ENCODE measurements at places on chromosomes 1 and 21. TPM values are rescaled to one million over a fixed set of nuclear protein-coding genes. Genes with fewer than 3 reads are reported as not detected.
A peak's percentile ranks its signal among the peaks of the same experiment; 100 is the strongest.

- DNase-seq, result peak; percentile 24
- H3K36me3 ChIP-seq, result no peaks in the 10 kb centered on the region
Observed at GRCh38 chr1:76494807-76495206, 372.5 kb upstream of the ST6GALNAC5 start.

CALML6 gene
- 0.26 TPM for total RNA-seq

DNA sequence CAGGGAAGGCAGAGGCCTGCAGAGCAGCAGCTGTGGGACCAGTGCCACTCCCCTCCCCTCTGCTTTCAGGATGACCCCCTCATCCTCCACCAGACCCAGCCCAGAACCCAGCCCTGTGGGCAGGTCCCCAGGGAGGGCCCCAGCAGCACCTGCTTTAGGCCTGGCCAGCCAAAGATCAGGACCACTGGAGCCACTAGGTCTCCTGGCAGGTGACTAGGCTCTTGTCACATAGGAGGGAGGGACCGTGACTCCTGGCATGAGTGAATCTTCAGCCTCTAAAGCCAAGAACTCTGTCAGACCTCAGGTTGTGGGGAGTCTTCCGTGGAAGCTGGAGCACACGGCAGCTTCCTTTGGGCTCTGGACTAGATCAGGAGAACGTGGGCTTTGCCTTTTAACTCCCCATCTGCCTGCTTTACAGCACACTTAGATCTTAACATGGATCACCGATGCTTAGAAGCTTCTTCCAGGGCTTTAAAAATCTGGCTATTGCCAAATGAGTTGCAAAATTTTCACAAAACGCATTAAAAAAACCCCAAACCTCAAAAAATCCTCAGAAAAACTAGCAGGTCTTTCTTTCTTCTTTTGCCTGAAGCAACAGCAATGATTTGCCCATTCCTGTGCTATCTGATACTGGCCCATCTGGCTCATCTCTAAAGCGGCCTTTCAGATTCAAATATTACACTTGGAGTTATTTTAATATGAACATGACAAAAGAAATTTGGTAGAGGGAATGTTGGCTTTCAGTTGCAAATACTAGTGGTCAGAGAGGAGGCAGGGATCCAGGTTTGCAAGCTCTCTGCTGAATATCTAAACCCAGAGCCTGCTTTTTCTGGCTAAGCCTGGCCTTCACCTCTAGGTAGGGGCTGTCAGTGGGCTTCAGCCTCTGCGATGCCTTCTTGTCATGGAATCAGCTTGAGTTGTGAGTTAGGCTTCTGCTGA lies 235.2 kb downstream of the SDCCAG8 start:
- no peaks in the 10 kb centered on the region for H3K27me3 ChIP-seq
- no peaks in the 10 kb centered on the region for H3K36me3 ChIP-seq
- no peak overlapping the region for H3K4me3 ChIP-seq
- no peak overlapping the region for H3K27ac ChIP-seq
- no peaks in the 10 kb centered on the region for H3K4me1 ChIP-seq

GRCh38 chr1:203559523-203559922 lies 65.6 kb downstream of the OPTC start:
- H3K4me1 ChIP-seq, result no peaks in the 10 kb centered on the region
- no peaks in the 10 kb centered on the region for H3K36me3 ChIP-seq
- H3K27ac ChIP-seq, result no peak overlapping the region
- no peak overlapping the region for H3K4me3 ChIP-seq
- DNase-seq, result peak; percentile 17

TACSTD2 gene
- not detected for total RNA-seq

DNA sequence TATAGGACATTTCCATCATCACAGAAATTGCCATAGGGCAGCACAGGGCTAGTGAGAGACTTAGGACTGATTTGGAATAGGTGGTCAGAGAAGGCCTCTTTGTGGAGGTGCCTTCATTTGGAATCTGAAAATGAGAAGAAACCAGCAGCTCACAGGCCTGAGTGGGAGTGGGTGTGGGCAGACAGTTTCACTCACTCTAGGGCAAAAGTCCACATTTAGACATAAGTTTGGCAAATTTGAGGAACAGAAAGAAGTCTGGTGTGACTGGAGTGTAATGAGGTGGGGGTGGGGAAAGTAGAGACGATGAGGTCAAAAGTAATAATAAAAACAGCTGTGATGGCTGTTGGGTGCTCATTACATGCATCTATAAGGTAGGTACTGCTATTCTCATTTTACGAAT lies 22.4 kb upstream of the BCAR3 start:
- peaks cover 2% of the 10 kb centered on the region for H3K27me3 ChIP-seq
- H3K27ac ChIP-seq, result no peak overlapping the region
- H3K4me1 ChIP-seq, result peaks cover 25% of the 10 kb centered on the region
- H3K36me3 ChIP-seq, result no peaks in the 10 kb centered on the region

KCNH1 gene
- total RNA-seq, result not detected

HES3 gene
- not detected for total RNA-seq

- no peak overlapping the region for H3K4me3 ChIP-seq
- H3K4me1 ChIP-seq, result no peaks in the 10 kb centered on the region
- DNase-seq, result no peak
- H3K27ac ChIP-seq, result no peak overlapping the region
Observed at GRCh38 chr1:157658571-157658970, 42.0 kb downstream of the FCRL3 start.

DNA sequence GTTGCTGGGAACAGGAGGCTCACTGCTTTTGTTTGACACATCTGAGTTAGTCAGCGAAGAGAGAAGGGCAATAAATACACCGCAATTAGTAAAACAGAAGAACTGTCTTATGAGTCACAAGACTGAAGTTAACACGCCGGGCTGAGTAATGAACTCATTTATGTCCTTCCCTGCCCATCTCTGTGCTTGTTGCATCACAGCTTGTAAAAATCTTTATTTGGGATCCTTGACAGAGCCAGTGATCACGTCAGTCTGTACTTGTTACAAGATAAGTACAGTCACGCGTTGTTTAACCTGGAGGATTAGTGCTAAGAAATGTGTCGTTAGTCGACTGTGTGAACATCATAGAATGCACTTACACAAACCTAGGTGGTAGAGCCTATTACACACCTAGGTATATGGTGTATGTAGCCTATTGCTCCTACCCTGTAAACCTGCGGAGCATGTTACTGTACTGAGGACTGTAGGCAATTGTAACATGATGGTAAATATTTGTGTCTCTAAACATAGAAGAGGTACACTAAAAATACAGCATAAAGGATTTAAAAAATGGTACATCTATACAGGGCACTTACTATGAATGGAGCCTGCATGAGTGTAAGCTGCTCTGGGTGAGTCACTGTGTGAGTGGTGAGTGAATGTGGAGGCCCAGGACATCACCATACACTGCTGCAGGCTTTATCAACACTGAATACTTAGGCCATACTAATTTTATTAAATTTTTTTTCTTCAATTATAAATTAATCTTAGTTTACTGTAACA lies 272.2 kb downstream of the TNR start:
- no peaks in the 10 kb centered on the region for H3K36me3 ChIP-seq
- no peak overlapping the region for H3K4me3 ChIP-seq
- H3K27me3 ChIP-seq, result peaks cover 35% of the 10 kb centered on the region
- peak; percentile 13 for DNase-seq
- H3K27ac ChIP-seq, result no peak overlapping the region

DNA sequence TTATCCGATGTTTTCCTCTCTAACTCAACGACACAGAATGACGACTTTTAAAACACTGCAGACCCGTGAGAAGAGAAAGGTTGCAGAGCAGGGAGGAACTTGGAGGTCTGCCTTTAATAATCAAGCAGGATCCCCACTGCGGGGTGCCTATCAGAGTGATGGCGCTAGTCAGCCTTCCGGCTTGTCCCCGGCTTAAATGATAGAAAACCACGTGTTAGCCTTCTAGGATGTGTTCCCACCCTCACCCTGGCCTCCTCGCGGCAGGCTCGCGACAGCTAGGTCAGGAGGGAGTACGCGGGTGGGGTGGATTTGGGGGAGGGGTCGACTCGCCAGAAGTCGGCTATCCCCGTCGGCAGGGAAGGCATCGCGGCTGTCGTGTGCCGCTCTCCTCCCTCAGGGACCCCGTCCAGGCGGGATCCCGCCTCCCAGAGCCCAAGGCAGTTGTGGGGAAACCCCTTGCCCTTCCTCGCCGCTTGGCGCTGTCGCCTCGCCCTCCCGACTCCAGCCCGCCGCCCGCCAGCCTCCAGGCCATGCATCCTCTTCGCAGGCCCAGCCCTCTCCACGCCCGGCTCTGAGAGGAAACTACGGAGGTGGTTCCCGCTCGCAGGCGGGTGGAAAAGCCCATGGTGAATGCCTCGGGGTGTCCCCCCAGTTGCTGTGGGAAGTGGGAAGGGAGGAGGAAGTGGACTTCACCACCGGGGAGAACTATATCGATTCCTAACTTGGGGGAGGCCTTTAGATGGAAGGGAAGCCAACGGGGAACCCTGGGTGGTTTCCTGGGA lies 1.1 kb upstream of the SMG7 start:
- H3K4me1 ChIP-seq, result peaks cover 20% of the 10 kb centered on the region
- peak overlapping the region; percentile 99 for H3K27ac ChIP-seq
- H3K27me3 ChIP-seq, result no peaks in the 10 kb centered on the region
- H3K4me3 ChIP-seq, result peak overlapping the region; percentile 85

DNA sequence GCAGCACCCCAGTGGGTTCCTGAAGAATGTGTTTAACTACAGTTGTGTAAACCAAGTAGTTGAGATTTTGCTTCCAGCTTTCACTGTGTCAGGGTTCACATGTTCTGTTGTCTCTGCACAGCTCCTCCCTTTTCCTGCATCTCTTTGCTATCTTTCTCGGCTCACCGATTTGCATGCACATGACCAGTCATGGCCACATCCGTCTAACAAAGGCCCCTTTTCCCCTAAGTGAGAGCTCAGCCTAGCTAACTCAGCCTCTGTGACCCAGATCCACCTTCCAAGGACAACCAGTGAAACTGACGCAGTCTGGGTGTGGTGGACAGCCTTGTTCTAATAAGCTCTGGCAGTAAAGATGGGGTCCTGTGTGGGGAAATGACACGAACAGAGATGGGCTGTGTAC lies 101.1 kb downstream of the ZP4 start:
- H3K4me1 ChIP-seq, result no peaks in the 10 kb centered on the region
- H3K27ac ChIP-seq, result no peak overlapping the region
- no peaks in the 10 kb centered on the region for H3K36me3 ChIP-seq
- no peaks in the 10 kb centered on the region for H3K27me3 ChIP-seq

GRCh38 chr21:36569511-36569910 lies 89.6 kb upstream of the CLDN14 start:
- no peaks in the 10 kb centered on the region for H3K4me1 ChIP-seq
- no peak overlapping the region for H3K27ac ChIP-seq
- no peaks in the 10 kb centered on the region for H3K36me3 ChIP-seq
- H3K4me3 ChIP-seq, result no peak overlapping the region
- DNase-seq, result no peak
- peaks cover 12% of the 10 kb centered on the region for H3K27me3 ChIP-seq

WNT9A gene
- 0.07 TPM for total RNA-seq

GRCh38 chr1:53657531-53657805 lies 81.5 kb downstream of the GLIS1 start:
- DNase-seq, result no peak
- H3K36me3 ChIP-seq, result no peaks in the 10 kb centered on the region
- peaks cover 3% of the 10 kb centered on the region for H3K27me3 ChIP-seq
- H3K4me1 ChIP-seq, result no peaks in the 10 kb centered on the region
- no peak overlapping the region for H3K4me3 ChIP-seq

GRCh38 chr1:1295154-1295923 lies 12.4 kb downstream of the ACAP3 start:
- no peaks in the 10 kb centered on the region for H3K36me3 ChIP-seq
- no peaks in the 10 kb centered on the region for H3K27me3 ChIP-seq
- H3K4me3 ChIP-seq, result no peak overlapping the region
- H3K27ac ChIP-seq, result no peak overlapping the region
- peaks cover 4% of the 10 kb centered on the region for H3K4me1 ChIP-seq

GRCh38 chr1:210588946-210589345 lies 260.2 kb downstream of the HHAT start:
- no peaks in the 10 kb centered on the region for H3K4me1 ChIP-seq
- no peaks in the 10 kb centered on the region for H3K27me3 ChIP-seq
- no peak for DNase-seq
- H3K27ac ChIP-seq, result no peak overlapping the region
- peaks cover 16% of the 10 kb centered on the region for H3K36me3 ChIP-seq

- no peak overlapping the region for H3K4me3 ChIP-seq
- no peaks in the 10 kb centered on the region for H3K4me1 ChIP-seq
- no peak overlapping the region for H3K27ac ChIP-seq
- no peaks in the 10 kb centered on the region for H3K27me3 ChIP-seq
- no peak for DNase-seq
- H3K36me3 ChIP-seq, result peaks cover 12% of the 10 kb centered on the region
Observed at GRCh38 chr1:2312515-2313301, 78.6 kb downstream of the MORN1 start.

DNA sequence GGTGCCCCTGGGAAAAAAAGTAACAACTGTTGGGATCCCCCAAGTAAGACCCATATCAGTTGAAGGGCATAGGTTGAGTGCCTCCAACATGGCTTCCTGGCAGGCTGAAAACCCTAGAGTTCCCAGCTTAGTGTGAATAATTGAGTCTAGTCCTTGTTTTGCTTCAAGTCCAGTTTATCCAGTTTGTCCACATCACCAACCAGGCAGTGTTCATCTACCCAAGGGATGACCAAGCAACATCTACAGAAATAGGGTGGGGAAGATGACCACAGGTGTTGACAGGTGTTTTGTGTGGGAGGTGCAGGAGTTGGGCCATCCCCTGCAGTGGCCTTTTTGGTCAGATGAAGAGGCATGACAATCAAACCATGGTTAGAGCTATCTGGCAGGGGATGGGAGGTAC lies 54.3 kb upstream of the ERO1B start:
- H3K27ac ChIP-seq, result no peak overlapping the region
- H3K27me3 ChIP-seq, result no peaks in the 10 kb centered on the region
- no peaks in the 10 kb centered on the region for H3K4me1 ChIP-seq

- DNase-seq, result peak; percentile 56
- no peak overlapping the region for H3K4me3 ChIP-seq
- H3K27ac ChIP-seq, result no peak overlapping the region
- peaks cover 23% of the 10 kb centered on the region for H3K4me1 ChIP-seq
- H3K27me3 ChIP-seq, result no peaks in the 10 kb centered on the region
- H3K36me3 ChIP-seq, result no peaks in the 10 kb centered on the region
Observed at GRCh38 chr1:226960944-226961765, 21.1 kb downstream of the COQ8A start.

DNA sequence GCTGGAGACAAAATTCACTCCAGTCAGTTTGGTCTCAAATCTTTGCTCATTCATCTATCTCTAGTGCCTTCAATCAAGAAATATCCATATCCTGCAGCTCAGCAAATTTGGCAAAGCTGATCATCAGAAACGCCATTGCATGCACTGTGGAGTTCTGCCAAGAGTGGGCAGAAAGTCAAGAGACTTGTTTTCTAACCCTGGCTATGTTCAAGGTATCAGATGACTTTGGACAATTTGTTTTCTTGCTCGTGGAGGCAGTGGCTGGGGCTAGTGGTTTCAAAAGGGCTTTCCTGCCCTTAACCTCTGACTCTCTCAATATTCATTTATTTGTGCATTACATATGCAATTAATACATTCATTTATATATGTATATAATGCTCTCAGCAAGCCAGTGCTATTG lies 12.8 kb upstream of the LRRC52 start:
- no peak overlapping the region for H3K4me3 ChIP-seq
- H3K36me3 ChIP-seq, result no peaks in the 10 kb centered on the region
- H3K27me3 ChIP-seq, result peaks cover 23% of the 10 kb centered on the region

GRCh38 chr1:19439464-19440171 lies 45.7 kb downstream of the CAPZB start:
- peaks cover 88% of the 10 kb centered on the region for H3K4me1 ChIP-seq
- peak overlapping the region; percentile 42 for H3K27ac ChIP-seq
- DNase-seq, result peak; percentile 46
